Motor neuron (in vitro differentiated cells): ENCODE measurements at places on chromosomes 5 and 9. TPM values are rescaled to one million over a fixed set of nuclear protein-coding genes. Genes with fewer than 3 reads are reported as not detected.
A peak's percentile ranks its signal among the peaks of the same experiment; 100 is the strongest.

GRCh38 chr5:137438932-137439331, 60.2 kb downstream of the SPOCK1 start:
- ATAC-seq = no peak

- ATAC-seq = no peak
Observed at GRCh38 chr5:172003746-172004145, 2.7 kb downstream of the FBXW11 start.

- no peak for ATAC-seq
Observed at GRCh38 chr5:142911170-142911569, 141.0 kb downstream of the ARHGAP26 start.

GRCh38 chr5:146731909-146732659, 146.5 kb downstream of the PPP2R2B start:
- ATAC-seq = peak; percentile 63

DNA sequence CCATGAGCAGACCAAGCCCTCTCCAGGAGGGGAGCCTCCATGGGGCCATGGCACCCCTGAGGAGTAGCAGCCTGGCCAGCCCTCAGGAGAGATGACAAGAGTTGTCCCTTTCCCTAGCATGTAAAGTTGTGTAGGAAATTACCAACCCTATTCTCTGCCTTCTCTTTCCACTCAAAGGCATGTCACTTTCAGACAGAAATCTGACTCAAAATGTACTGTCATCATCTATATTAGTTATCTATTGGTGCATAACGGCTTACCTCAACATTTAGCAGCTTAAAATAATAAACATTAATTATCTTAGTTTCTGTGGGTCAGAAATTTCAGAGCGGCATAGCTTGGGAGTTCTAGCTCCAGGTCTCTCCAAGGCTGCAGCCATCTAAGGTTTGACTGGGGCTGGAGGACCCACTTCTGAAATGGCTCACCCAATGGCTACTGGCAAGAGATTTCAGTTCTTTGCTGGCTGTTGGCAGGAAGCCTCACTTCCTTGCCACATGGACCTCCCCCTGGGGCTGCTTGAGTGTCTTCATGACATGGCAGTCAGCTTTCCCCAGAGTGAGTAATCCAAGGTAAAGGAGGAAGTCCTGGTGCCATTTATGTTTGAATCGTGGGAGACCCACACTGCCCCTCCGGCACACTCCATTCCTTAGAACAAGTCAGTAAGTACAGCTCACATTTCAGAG, 632.3 kb downstream of the CCDC171 start:
- no peak for ATAC-seq

GRCh38 chr5:172598251-172599203, 42.5 kb upstream of the NEURL1B start:
- ATAC-seq = no peak

DNA sequence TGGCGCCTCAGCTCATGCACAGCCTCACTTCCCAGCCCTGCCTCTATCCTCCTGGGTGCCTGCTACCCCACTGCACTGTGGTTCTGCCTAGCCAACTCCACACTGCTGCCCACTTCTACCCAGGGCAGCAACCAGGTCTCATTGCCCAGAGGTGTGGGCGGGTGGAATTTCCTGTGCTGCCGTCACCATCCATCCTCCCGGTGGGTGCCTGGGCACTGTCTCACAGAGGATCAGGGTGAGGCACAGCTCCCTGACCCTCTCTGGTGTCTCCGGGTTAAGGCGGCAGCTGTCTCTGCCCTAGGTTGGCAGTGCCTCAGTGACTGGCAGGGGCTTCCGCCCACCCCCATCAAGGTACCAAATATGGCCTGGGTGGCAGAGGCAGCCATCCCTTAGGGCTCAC, 4.3 kb upstream of the MTMR12 start:
- no peak for ATAC-seq

DNA sequence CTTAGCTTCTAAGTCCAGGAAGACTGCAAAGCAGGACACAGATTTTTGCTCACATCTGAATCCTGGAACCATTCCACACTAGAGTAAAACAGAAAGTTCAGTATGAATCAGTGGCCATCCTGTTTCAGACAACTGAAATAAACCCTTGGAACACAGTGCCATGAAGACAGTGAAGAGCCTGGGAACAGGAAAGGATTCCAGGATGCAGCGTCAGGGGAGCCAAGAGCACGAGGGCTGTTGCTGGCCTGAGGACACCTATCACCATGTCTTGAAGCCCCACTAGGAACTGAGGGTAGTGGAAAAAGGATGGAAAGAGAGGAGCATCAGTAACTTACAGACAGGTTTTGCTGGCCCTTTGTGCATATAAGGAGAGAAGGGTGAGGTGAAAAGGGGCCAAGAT, 115.3 kb upstream of the FSTL4 start:
- no peak for ATAC-seq

GRCh38 chr5:105885266-105885665, 1785.5 kb downstream of the EFNA5 start:
- ATAC-seq = no peak

DNA sequence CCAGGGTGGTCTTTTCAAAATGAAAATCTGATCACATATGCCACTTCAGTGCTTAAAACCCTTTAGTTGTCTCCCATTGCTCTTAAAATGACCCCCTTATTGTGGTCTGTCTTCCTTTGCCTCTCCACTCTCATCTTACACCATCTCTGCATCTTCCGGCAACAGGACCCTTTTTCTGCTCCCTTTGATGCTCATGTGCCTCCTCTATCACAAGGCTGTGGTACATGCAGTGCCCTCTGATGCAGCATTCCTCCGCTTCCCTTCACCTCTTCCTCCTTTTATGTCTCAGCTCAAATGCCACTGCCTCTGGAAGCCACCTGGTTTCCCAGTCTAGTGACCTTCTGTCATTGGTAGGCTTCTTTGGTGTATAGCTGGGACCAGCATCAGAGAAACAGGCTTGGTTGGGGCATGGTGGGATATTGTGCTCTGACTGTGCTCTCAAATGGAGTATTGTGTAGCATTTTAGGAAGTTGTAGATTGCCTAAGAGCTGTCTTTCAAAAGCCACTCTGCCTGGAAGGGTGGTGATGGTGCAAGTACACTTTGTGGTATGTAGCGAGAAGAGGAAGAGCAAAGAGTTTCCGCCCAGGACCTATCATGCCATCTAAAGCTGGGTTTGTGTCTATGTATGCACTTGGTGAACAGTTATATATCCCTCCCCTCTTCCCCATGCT, 28.1 kb downstream of the ARHGAP26 start:
- no peak for ATAC-seq

- no peak for ATAC-seq
Observed at GRCh38 chr9:4982721-4983482, 2.2 kb upstream of the JAK2 start.

Gene SIT1
- 0.62 and 0.87 TPM in 2 replicates for total RNA-seq

Gene PCDHA1
- 0.75 and 0.87 TPM in 2 replicates for total RNA-seq

Gene LCN2
- total RNA-seq = not detected in 2 replicates

Gene SMIM27
- total RNA-seq = 18.1 and 21.7 TPM in 2 replicates

Gene OR1L8
- total RNA-seq = 0.27 TPM in 1 of 2 replicates, not detected in the other
